Activated T-cell treated with anti-CD3 and anti-CD28 coated beads for 4 hours (primary cell): ENCODE measurements at places on chromosomes 6 and 20.

DNA sequence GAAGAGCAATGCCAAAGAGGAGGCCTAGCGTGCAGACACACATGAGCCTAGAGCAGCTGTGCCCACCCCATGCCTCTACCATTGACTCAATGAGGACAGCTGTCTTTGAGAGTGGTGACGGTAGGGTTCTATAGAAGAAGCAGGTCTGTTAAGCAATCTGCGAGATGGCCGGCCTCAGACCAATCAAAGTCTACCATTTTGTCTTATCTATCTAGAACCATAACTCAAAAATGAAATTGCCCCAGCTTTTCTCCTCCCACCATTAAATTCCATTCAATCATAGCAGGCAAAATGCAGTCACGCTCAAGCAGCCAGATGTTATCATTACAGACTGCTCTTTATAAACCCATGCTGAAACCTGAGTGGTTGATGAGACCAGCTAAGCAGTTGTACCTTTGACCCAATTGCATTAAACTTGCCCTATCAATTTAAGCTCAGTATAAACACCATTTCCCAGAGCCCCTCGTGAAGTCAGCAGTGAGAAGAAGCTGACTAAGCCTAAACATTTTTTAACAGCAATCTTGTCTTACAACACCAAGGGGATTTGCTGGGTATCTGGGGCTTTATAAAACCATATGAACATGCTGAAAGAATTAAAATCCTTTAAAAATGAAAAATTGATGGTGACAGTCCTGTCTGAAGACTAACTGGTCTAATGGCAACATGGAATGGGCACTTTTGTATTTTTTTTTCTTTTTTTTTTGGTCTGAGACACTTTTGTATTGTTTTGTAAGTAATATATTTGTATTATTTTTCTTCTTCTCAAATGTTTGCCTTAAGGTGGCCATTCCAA is 57.5 kb downstream of the FOXC1 start:
- DNase-seq, result no peak

DNA sequence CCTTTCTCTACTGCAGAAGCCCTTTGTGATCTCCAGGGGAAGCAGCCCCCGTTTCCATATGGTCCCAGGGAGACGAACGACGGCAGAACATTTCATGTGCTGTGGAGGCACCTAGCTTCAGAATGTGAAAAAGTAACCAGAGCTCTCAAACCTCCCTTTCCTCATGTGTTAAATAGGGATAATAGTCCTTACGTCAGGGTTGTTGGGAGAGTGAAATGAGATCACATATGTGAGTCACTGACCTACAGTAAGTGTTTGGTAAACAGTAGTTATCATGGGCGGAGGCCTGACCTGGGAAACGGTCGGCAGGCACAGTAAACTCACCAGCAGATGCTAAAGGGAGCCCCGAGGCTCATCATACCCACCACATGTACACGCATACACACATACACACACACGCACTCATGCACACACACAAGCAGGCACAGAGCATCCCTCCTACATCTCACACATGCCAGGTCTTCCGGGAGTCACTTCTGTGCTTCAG is 89.7 kb downstream of the LY86 start:
- DNase-seq, result no peak

DNA sequence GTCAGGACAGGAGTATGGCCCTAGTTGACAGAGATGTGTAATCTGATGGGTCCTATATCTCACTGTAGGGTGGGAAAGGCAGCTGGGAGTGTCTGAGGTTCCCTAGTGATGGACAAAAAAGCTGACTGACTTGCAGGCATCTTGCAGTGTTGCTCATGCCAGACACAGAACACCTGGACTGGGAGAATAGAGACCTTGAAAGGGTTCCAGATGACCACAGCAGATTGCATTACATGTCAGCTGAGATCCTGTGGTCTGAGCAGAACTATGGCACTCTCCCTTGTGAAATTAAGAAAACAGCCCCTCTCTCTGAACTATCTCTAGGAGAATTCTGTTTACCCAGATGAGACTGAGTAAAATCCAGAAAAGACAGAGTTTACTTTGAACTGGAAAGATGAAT is 212.6 kb upstream of the MAN1A1 start:
- DNase-seq, result no peak

DNA sequence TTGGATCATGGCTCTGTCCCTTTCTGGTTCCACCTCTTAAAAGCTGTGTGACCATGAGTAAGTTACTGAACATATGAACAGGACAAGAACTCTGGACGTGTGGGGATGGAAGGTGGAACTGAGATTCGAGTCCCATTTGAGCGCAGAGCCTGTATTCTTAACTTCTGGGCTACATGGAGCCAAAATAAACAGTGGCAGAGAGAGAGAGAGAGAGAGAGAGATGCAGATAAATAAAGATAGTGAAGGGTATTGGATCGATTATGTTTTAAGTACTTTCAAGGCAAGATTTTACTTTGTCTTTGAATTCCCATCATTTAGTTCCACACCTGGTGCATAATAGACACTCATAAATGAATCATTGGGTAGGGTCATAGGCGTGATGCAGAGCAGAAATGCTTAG is 39.7 kb downstream of the SLC35D3 start:
- no peak for DNase-seq

DNA sequence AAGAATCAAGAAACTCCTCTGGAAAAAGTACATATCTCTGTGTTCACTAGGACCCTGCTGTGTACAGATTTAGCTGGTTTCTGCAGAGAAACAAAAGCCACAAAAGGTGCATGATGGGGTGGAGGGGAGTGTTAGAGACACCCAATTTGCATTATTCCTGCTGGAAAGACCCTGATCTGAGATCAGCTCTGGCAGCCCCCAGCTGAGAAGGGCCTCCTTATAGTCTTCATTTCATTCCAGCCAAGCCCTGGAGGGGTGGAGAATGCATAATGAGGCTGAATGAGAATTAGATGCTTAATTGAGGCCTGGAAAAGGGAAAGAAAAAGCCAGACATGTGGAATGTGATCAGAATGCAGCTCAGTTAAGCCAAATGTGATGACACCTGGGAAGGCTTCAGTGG is 545.6 kb downstream of the KIF16B start:
- DNase-seq, result no peak

DNA sequence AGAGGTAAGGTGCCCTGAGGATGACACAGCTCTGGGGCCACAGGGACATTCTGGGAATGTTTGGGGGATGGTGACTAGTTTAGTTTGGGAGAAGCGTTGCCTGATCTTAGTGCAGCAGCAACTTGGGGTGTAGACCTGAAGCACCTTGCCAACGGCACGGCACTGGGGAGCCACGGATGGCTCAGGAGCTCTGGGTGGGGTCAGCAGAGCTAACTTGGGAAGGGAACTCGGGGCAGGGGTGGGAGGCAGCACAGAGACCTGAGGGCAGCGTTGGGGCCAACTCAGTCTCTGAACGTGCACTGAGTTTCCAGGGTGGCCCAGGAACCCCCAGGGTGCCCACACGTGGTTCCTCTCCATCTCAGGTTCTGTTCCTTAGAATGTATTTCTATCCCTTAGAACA is 14.9 kb downstream of the THBS2 start:
- no peak for DNase-seq

- DNase-seq, result no peak
Observed at GRCh38 chr6:44093066-44093465, 34.2 kb downstream of the MRPL14 start.

GRCh38 chr6:151729829-151730495 is 77.5 kb upstream of the ESR1 start:
- no peak for DNase-seq

GRCh38 chr6:25511376-25511775 is 140.6 kb upstream of the SCGN start:
- DNase-seq, result no peak

- no peak for DNase-seq
Observed at GRCh38 chr20:34193051-34193450, 48.2 kb upstream of the ASIP start.

GRCh38 chr20:23340524-23340923 is 10.1 kb upstream of the NXT1 start:
- no peak for DNase-seq

DNA sequence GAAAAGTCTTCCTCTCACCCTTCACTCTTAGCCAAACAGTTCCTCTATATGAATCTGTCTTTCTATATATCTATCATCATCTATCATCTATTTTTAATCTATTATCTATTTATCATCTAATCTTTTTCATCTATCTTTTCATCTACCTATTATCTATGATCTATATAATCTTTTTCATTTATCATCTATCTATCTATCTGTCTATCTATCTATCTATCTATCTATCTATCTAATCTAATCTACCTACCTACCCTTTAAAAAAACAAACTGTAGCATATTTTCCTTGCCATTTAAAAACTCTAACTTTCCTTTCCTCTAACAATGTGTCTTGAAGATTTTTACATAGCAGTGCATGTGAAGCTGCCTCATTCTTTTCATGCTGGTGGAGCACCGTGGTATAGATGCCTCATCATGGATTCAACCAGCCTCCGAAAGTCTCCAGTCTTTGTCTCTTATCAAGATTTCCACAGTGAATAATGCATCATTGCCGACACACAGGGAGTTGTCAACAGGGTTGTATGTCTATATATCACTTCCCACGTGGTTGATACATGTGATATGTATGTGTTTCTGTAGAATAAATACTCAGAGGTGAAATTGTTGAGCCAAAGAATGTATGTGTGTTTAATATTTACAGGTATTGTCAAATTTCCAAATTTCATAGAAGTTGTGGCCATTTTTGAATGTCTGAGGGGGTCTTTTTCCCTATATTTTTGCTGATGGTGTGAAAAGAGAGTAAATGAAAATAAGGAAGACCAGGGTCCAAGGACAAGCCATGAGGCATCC is 51.3 kb downstream of the VEGFA start:
- no peak for DNase-seq

DNA sequence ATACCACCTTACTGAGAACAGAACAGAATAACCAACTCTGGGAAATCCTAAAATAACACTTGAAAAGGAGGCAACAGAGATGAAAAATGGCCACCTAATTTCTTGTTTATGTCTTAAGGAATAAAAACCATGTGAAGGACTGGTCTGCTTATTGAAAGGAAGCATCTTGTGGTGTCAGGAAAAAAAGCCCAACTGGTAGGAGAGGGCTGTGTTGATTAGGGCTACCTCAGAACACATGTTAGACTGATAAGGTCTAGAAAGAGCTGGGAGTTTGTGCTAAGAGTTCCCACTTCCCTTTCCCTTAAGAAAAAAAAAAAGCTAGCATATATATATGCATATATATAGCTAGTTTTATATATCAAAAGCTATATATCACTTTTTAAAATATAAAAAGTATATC is 425.3 kb upstream of the BTBD3 start:
- no peak for DNase-seq

DNA sequence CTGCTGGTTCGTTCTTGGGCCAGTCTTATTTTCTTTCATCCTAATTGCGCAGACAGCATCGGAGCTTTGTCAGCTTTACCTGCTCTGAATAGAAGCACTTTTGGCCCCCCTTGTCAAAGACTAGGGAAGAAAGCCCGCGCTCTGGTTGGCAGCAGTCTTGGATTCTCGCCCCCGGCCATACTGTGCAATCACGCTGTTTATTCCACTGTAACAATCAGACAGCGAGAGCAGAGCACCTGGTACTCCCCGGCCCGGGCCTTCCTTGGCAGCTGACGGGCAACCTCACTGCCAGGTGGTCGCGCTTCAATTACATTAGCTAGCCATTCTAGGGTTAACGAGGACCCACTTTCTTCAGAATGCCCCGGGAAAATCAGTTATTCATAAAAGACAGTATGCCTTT is 72.6 kb downstream of the INSM1 start:
- DNase-seq, result no peak

GRCh38 chr20:23046431-23046830 is 3.0 kb downstream of the THBD start:
- DNase-seq, result no peak

GRCh38 chr20:56376331-56376730 is 15.7 kb downstream of the AURKA start:
- DNase-seq, result no peak

DNA sequence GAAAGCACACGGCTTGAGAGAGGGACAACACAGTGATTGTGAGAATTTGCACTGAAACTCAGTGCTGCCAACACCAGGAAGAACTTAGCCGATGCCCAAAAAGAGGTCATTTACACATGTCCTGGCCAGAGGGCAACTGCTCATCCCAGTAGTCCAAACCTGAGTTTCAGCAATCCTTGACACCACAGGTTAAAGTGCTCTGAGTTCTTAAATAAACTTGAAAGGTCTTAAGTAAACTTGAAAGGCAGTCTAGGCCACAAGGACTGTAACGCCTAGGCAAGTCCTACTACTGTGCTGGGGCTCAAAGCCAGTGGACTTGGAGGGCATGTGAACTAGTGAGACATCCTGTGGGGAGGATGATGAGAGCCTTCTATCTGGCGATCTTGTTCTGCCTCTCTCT is 14.1 kb downstream of the SNX14 start:
- DNase-seq, result no peak

GRCh38 chr6:165922309-165922794 is 245.3 kb downstream of the TBXT start:
- no peak for DNase-seq

DNA sequence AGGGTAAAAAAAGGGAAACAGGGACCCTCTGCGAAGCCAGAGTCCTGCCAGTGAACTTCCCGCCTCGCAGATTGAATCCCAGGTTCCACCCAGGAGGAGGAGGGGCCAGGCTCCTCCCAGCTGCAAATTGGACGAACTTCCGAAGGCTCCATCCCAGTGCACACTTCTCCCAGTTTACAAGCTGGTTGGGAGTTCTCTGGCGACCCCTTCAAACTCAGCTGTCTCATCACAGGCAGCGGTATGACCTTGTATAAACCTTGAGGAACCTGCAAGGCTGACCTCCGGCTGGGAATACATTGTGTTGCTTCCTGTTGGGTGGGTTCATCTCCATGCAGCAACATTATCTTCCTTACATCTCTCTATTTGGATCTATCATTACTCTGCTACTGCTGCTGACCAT is 962.7 kb downstream of the GRIK2 start:
- DNase-seq, result no peak

DNA sequence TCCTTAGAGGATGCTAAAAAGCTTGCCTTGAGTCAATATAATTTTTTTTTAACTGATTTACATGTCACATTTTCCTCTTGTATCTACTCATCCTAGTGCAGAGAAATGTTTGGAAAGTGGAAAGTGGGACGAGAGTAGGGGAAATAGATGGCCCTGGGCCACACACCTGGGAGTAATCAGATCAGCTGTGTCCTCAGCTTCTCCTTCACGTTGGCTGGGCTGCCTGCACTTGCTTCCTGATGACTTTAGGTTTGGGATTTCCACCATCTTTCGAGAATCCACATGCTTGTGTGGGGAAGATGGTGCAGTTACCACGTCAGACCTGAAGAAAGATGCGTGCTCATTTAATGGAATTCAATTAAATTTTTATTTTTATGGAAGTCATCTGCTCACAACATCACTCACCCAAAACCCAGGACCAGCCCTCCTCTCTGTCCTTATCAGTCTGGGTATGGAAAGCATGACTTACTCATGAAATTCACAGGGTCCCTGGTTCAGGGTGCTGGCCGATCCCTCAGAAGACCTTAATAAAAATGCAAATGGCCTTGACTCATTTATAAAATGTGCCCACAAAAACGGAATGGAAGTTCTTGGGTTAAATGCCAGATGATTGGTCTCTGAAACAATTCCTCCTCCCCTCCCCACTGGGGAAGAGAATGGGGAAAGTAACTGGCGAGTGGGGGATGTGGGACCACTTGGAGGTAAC is 74.5 kb upstream of the TIAM2 start:
- no peak for DNase-seq
